ENCODE measurements at places on chromosomes 7 and 10.
A peak's percentile ranks its signal among the peaks of the same experiment; 100 is the strongest.

DNA sequence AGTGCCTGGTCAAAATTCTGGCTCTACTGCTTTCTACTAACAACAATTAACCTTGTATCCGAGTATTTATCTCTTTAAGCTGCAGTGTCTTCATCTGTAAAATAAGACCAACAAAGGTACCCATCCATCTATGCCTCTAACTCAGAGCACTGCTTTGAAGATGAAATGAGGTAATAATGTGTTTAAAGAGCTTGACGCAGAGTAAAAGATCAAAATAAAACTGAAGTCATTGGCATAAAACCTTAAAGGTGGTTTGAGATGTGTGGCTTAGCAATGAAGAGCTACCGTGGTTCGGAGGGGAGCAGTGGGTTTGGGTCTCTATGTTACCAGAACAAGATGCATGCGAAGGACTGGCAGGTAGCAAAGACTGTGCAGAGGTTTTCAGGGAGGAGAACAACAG, 16.1 kb upstream of the PRF1 start:
- no peak for DNase-seq

GRCh38 chr7:80002865-80003264, 131.8 kb upstream of the GNAI1 start:
- DNase-seq: no peak

DNA sequence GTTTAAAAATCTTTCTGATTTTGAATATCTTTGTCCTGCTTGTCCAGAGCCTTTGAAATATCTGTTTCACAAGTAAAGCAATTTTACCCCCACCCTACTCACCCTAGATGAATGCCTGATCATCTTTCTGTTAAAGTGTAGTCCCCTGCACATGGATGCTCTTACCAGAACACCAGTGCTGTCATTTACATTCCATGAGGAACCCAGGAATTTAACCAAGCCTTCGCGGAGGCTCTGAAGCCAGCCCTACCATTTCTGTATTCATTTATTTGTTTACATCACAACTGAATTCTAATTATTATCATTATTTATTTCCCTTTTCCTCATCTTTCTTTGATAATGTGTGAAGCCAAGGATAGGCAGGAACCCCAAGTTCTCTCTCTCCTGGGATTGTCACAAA, 167.8 kb upstream of the MYO3A start:
- DNase-seq: no peak

- DNase-seq: no peak
Measured at GRCh38 chr10:95354110-95354509, 63.3 kb upstream of the PDLIM1 start.

GRCh38 chr7:1220977-1221745, 11.5 kb upstream of the UNCX start:
- DNase-seq: no peak

DNA sequence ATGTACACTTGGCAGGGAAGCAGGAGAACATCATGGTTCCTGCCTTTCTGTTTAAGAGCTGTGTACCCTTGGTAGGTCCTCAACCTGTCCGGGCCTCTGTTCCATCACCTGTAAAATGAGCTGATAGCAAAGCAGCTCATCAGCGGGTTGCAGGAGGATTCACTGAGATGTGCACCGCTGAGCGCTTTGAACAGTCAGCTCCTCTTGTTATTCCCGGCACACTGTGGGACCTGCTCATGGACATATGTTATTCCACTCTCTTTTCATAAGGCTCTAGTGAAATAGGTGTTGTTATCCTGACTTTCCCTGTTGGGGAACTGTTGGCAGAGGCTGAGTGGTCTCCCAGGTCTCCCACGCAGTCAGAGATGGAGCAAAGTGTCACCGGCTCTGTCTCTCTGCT, 497.5 kb upstream of the ZMIZ1 start:
- no peak for DNase-seq

GRCh38 chr7:157046681-157047080, 36.2 kb upstream of the MNX1 start:
- no peak for DNase-seq

DNA sequence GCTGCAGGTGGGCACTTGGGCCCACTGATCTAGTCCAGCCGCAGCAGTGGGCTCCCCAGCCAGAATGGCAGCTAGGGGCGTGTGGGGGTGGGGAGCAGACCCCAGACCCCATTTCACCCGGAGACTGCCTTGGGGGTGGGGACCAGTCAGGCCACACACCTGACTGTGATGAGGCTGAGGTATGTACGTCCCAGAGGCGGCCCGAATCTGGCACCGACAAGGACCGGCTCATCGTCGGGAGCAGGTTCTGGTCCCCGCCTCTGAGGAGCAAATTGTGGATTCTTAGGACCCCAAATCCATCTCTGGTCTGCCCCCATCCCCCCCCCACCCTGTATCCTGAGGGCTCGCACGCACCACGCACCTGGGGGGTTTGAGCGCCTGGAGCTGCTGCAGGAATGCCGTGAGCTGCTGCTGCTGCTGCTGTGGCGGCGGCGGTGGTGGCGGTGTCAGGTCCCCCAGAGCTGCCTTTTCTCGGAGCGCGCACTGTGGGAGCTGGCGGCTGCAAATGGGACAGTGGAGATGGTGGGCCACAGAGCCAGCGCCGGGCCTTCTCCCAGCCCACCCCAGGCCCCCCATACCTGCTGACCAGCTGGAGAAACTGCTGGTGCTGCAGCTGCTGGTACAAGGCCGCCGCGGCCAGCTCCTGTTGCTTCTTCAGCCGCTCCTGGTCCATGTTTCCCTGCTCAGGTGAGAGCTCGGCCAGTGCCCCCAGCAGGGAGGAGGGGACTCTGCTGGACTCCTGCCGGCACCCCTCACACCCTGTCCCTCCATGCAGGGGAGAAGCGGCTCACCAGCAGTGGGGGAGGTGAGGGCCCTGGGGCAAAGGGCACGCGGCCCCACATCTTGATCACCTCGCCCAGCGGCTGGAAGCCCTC, 10.2 kb downstream of the GIGYF1 start:
- no peak for DNase-seq

GRCh38 chr10:128098631-128099030, 27.6 kb downstream of the MKI67 start:
- no peak for DNase-seq

DNA sequence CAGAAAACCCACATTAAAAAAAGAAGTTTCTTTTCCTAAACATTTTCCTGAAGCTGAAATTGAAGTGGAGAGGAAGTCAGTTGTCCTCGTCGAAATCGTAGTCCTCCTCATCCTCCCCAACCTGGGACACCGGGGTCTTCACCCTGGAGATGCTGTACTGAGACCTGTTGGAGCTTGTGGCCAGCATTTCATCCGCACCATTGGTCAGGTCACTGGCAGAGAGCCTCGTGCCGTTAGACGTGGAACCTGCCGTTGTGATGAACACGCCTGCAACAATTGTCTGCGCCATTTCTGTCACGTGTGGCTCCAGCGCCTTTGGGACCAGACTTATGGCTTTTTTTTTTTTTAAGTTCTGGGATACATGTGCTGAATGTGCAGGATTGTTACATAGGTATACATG, 23.8 kb downstream of the CD36 start:
- no peak for DNase-seq

GRCh38 chr7:46607176-46607575, 686.1 kb upstream of the IGFBP3 start:
- DNase-seq: no peak

DNA sequence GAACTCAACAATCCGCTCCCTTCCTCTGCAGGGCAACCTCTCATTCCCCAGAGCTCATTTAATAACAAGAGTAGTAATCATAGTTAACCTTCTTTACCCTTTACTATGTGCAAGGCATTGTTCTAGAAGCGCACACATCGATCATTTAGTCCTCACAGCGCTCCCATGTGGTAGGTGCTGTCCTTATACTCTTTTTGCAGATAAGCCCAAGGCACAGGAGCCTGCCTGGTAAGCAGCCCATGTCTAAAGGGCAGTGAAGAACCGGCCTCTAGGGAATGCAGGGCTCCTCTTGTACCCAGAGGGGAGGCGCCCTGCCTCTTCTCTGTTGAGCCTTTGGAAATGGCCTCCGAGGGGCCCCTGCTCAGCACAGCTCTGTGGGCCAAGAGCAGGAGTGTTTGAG, 14.3 kb downstream of the CHST3 start:
- no peak for DNase-seq

DNA sequence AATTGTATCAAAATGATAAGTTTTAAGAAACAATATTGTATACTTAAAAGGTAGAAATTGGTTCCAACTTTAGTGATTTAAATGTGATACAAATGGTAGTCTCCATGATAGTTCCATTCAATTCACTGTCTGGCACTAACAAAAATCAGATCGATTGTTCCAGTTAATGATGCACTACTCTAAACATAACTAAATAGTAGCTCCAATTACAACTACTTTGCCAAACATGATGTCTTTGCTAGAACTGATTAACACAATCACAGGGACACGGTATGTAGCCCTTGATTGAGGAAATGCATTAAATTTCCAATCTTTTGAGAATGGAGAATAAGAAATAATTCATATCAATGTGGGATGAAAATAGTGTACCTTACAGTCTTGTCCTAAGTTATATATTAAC, 962.4 kb upstream of the GHITM start:
- DNase-seq: no peak

GRCh38 chr7:132641238-132641637, 65.0 kb upstream of the PLXNA4 start:
- DNase-seq: no peak

GRCh38 chr10:117830787-117831212, 215.9 kb downstream of the RAB11FIP2 start:
- DNase-seq: no peak

- DNase-seq: peak; percentile 35
Measured at GRCh38 chr7:90749774-90750173, 153.7 kb downstream of the CDK14 start.

DNA sequence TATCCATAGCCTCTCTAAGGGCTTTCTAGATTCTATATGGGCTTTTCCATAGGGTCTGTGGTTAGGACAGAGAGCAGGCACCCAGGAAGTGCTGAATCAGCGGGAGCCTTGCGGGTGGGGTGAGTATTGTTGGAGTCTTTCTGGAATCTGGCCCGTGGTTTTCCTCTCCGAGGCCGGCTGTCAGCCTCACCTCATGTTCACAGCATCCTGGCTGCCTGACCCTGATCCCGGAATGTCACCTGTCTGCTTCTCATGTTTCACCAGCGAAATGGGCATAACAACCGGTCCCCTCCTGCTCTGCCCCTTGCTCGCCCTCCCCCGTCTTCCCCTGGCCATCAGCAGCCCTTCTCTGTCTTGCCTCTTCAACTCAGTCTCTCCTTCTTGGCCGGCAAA, 36.5 kb downstream of the DDIT4 start:
- no peak for DNase-seq

GRCh38 chr7:11341285-11341944, 367.7 kb downstream of the PHF14 start:
- peak; percentile 38 for DNase-seq

DNA sequence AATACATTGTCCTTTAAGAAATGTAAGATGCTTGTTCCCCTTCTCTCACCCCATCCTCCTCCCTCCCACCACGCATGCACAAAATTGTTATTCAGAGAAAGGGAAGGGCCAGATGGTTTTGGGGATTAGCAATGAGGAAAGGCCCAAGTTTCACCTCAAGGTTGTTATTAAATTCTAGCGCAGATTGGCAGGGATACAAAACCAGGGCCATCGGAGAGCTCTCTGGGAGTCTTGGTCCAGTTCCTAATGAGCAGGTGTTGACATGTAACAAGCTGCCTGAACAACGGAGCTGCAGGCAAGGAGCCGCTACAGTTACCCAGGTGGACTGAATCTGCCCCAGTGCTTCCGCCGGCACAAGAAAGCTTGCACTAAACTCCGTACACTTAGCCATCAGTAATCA, 9.7 kb upstream of the ANK3 start:
- DNase-seq: no peak

DNA sequence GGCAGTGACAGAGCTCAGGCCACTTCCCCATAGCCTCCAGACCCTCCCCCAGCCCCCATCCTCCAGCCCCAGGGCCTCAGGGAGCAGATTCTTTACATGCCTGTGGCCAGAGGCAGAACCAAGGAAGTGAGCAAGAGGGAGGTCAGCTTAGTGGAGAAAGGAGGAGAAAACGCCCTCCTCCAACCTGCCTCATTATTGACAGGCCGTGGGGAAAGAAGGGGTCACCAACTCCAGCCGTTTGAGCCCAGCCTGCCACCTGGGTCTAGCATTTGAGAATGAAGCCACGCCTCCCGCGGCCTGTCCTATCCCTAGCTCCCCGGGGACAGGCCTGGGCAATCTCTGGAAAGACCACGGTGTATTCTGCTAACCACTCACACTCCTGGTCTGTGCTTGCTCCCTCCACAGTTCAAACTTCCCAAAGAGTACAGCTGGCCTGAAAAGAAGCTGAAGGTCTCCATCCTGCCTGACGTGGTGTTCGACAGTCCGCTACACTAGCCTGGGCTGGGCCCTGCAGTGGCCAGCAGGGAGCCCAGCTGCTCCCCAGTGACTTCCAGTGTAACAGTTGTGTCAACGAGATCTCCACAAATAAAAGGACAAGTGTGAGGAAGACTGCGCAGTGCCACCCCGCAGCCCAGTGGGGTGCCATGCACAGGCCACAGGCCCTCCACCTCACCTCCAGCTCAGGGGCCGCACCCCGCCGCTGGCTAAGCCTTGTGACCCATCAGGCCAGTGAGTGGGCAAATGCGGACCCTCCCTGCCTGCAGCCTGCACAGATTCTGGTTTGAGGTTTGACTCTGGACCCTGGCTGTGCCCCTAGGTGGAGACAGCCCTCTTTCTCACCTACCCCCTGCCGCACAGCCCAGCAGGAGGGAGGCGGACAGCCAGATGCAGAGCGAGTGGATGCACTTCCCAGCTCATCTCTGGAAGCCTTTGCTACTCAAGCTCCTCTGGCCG, 14.3 kb upstream of the TRIM8 start:
- no peak for DNase-seq

- DNase-seq: peak; percentile 93
Measured at GRCh38 chr10:101018600-101019439, 12.1 kb downstream of the PDZD7 start.

DNA sequence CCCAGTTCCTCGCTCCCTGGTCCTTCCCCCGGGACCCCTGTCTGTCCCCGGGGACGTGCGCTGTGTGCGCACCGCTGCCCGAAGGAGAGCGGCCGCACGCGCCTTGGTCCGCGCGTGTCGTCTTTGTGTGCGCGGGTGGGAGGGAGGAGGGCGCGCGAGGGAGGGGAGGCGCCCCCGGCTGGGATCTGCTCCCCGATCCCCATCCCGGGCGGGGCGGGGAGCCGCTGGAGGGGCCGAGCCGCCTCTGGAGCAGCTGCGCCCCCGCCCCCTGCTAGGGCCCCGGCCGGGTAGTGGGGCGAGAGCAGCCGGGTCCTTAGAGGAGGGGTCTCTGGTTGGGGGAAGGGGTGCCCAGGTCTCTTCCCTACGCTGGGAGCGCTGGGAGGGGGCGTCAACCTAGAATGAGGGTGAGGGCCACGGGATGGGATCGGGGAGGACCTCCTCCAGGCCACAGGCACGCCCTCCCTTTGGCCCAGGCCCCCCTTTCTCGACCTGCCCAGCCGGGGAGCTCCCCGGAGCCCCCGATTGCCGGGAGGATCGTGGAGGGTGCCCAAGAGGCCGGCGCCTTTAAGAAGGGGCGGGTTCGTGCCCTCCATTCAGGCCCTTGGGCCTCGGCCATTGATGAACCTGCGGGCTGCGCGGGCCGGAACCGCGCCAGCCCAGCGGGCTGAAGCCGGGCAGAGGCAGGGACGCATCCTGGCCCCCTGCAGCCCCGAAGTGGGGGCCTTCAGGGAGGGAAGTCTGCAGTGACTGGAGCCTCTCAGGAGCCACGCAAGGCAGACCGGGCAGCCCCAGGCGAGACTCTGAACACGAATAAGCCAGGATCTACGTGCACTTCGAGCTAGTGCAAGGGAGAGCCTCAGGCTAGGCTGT, 678 bp downstream of the SH2B2 start:
- peak; percentile 27 for DNase-seq

- DNase-seq: no peak
Measured at GRCh38 chr10:6068422-6068821, 6.3 kb upstream of the IL2RA start.

All from small intestine (tissue), 16 donors.